ENCODE measurements at places on chromosomes 4 and X.

DNA sequence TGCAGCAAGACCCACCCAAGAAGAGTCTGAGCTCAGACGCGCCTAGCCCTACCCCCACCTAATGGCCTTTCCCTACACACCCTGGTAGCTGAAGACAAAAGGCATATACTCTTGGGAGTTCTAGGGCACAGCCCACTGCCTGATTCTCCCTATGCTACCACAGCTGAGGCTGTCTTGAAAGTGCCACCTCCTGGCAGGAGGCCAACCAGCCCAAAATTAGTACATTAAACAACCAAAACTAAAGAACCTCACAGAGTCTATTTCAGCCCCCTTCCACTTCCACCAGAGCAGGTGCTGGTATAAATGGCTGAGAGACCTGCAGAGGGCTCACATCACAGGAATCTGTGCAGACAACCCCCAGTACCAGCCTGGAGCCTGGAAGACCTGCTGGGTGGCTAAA lies 119.1 kb downstream of the HMGN5 start:
- no peak for DNase-seq

DNA sequence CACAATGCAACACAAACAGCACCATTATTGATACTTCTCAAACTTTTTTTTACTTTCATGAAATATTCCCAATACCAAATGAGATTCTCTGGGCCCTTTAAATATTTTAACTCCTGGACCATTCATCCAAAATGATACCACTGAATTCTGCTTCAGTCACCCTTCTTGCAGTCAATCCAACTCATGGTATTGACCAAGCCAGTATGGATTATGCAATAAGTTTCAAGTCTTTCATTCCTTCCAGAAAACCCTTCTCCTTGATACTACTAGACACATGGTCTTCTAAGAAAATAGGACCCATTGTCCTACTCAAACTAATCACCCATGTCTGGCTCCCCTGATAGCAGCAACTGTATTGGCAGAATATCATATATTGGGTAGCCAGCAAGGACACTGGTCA lies 23.0 kb downstream of the ZNF721 start:
- DNase-seq: no peak

DNA sequence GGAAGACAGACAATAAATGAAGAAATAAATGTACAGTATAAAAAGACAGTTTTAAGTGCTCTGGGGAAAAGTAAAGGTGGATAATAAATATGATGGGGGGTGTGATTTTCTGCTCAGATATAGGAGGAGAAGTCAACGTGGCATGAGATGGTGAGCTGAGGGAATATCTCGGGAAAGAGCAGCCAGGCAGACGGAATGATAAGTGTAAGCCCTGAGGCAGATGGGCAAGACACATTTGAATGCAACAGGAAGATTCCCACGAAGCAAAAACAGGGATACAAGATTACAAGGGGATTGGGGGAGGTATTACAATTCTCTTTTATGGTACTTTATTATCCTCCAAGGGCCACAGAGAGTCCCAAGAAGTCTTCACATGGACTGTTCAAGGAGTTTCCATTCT lies 11.1 kb downstream of the ANXA3 start:
- DNase-seq: no peak

GRCh38 chr4:65482410-65482809 lies 187.9 kb downstream of the EPHA5 start:
- DNase-seq: no peak

GRCh38 chr4:499567-499966 lies 557 bp downstream of the PIGG start:
- no peak for DNase-seq

- no peak for DNase-seq
Measured at GRCh38 chr4:175297965-175298565, 379.9 kb downstream of the ADAM29 start.

- DNase-seq: no peak
Measured at GRCh38 chrX:41542135-41542534, 95.0 kb downstream of the NYX start.

- DNase-seq: no peak
Measured at GRCh38 chr4:20086799-20087521, 164.7 kb upstream of the SLIT2 start.

DNA sequence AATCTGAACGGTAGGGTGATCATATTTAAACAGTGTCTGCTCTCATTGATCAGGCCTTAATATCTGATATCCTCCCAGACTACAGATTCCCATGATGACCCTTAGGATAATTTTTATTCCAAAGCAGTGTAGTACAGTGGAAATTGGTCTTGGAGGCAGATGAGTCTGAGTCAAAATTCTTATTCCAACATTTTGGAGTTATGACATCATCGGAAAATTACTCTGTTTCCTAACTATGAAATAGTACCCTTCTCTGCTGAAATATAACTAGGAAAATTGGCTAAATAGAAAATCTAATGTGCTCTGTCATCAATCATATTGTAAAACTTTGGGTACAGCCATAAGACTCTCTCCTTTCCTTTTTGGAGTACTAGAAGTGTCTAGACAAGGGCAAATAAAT lies 583.3 kb downstream of the STPG2 start:
- DNase-seq: no peak

GRCh38 chr4:94722270-94722669 lies 35.5 kb upstream of the BMPR1B start:
- no peak for DNase-seq

GRCh38 chr4:136241221-136241986 lies 1290.9 kb downstream of the PCDH18 start:
- DNase-seq: no peak

- DNase-seq: no peak
Measured at GRCh38 chrX:17919896-17920446, 58.9 kb upstream of the RAI2 start.

DNA sequence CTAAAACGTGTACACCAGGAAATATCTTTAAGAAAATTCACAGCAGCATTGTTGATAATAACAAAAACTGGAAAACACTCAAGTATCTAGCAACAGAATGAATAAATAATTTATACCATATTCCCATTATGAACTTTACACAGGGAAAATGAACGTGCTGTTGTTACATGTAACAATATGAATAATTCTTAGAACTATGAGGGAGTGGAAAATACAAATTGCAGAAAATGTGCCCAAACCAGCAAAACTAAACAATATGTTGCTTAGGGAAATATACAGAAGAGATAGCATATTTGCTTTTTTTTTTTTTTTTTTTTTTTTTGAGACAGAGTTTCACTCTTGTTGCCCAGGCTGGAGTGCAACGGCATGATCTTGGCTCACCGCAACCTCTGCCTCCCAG lies 14.8 kb upstream of the FAT1 start:
- DNase-seq: no peak

DNA sequence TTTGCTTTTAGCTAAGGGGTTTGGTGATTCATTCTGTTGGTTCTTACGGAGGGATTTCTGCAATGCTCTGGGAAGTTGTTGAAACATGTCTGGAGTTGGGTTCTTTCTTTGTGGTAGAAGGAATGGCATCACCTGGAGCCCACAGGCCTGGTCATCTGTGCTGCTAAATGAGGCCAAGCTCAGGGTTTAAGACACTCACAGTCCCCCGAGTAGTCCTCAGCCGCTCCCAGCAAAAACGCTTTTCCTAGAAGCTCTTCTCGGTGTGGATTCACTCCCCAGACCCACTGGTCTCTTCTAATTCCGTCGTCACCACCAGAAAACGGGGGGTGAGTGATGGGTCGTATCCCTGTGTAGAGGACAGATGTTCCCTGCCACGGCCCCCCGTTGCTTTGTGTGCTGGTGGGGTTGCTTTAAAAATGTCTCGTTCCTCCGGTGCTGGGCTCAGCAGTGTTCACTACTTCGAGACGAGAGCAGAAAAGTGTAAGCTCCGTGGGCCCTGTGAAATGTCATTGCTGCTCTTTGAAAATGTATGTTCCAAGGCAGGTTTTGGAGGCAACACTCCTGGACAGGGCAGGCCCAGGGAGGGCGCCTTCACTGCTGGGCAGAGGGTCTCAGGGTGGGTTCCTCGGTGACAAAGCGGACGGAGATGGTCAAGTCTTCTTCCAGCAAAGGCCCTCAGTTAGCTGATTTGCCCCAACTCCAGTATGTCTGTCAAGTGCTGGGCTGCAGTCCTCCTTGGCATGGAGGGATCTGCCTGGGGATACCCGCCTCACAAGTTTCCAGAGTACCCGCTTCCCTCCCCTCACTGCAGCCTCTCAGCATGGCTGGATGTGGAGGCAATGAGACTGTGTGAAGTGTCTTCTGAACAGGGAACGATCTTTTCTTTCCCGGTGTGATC lies 37.3 kb downstream of the PSAPL1 start:
- DNase-seq: no peak

DNA sequence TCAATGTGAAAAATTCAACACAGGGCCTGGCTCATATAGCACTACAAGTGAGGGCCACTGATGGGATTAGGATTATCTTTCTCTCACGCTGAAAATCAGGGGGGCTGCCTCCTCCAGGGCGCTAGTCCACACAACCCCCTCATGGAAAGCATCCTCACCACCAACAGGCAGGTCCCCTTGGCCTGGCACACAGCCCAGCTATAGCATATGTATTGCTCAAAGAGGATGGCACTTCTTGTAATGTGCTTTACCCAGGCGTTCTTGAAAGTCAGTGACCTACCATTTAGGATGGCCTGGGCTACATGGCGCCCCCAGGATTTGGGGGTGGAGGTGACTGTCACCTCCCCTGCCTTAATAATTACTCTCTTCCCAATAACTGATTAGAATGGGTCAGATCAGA lies 71.0 kb upstream of the LSM6 start:
- no peak for DNase-seq

DNA sequence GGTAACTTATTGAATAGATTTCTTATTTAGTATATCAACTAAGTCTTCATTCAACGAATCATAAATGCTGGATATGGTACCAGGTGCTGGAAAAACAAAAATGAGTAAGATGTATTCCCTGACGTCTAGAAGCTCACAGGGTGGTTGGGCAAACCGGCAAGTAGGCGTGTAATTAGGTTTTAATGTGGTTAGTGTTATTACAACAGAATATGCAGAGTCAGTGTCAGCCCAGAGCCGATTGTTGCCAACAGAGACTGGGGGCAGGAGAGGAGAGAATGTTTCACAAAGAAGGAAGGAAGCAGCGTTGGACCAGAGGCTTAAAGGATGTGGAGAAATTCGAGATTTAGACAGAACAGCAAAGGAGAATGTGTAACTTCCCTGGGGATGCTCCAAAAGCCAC lies 111.7 kb downstream of the TENM3 start:
- no peak for DNase-seq

GRCh38 chr4:107890779-107891178 lies 40.6 kb upstream of the CYP2U1 start:
- DNase-seq: no peak

DNA sequence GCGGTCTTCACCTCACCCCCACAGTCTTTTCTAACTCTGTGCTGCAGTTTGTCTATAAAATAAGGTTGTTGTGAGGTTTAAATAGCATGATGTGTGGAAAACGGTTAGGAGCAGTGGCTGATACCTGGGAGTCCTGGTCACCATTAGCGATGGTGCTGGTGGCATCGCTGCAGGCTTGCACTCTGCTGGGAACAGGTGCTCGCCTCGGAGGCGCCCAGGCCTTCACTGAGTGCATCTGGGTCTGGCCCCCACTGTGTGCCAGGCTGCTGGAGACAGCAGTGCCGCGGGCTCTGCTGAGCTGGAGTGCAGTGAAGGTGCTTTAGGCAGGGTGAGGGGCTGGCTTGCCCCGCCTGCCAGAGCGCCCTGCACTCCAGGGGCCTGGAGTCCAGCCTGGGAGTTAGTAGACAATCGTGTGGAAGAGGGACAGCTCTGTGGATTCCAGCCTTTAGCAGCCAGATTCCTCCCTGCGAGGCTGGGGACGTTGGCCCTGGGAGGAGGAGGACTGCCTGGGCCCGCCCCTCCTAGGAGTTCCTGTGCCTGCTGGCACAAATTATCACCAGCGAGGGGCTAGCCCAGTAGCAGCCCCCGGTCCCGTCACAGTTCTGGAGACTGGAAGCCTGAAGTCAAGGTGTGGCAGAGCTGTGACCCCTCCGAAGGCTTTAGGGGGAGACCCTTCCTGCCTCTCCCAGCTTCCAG lies 7.3 kb downstream of the RGS12 start:
- no peak for DNase-seq

- no peak for DNase-seq
Measured at GRCh38 chr4:147217655-147218054, 263.2 kb upstream of the EDNRA start.

GRCh38 chr4:127182687-127183086 lies 450.1 kb upstream of the INTU start:
- no peak for DNase-seq

GRCh38 chr4:6391852-6392188 lies 80.6 kb downstream of the PPP2R2C start:
- no peak for DNase-seq

GRCh38 chr4:120725639-120726580 lies 196.6 kb downstream of the PRDM5 start:
- DNase-seq: no peak

GRCh38 chr4:183499801-183500200 lies 5.1 kb upstream of the ING2 start:
- DNase-seq: no peak

DNA sequence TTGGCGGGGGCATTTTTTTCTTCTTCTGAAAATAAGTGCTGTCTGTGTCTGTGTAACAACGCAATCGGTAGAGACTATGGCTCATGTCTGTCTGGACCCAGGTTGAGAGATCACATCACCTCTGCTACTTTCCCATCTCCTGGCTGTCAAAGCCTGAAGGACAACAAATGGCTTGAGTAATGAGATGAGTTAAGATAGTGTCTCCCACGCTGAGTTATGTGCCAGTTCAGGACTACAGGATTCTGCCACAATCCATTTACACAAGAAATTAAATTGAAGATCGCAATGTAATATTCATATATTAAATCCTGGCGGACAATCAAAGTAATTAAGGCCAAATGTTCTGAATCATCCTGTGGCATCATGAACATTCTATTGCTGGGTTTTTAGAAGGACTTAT lies 16.5 kb upstream of the ARHGAP36 start:
- no peak for DNase-seq

DNA sequence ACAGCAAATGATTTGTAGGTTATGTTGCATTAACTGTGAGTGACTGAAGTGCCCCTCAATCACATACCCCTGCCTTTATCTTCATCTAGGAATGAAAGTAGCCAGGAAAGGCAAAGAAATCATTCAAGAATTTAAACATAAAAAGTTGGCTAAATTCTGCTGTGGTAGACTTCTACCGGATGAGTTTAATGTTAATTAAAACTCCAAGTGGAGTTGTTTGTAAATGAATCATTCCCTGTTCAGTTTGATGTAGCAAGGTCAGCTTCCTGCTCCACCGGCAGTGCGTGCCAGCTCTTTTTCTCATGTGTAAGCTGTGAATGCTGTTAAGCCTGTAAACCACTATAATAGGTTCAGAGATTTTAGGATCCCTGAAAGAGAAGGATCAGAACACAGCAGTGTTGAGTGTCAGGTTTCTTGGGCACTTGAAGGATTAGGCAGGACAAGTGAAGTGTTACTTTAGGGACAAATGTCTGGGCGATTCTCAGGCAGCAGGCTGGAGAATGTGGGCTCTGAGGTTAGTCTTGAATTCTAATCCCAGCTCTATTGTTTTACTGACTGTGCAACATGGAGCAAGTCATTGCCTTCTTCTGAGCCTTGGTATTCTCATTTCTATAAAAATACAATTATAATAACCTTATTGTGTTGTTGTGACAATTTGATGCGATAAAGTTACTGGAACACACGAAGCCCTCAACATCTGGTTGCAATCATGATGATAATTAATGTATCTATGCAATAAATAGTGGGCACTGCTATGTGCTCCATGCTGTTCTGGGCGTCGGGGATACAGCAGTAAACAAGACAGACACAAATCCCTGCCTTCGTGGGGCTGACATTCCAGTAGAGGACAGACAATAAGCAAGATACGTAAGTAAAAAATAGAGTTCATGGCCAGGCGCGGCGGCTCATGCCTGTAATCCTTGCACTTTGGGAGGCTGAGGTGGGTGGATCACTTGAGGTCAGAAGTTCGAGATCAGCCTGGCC lies 112.0 kb downstream of the SHROOM3 start:
- no peak for DNase-seq

GRCh38 chr4:88719381-88719780 lies 21.8 kb upstream of the NAP1L5 start:
- DNase-seq: no peak

All from NCI-H2081 treated with DMSO at 0.1 percent for 48 hours (cell line).